ENCODE measurements at places on chromosomes 7 and 10.
A peak's percentile ranks its signal among the peaks of the same experiment; 100 is the strongest.

GRCh38 chr10:110317866-110318850 is 13.4 kb upstream of the SMNDC1 start:
- DNase-seq, result no peak

DNA sequence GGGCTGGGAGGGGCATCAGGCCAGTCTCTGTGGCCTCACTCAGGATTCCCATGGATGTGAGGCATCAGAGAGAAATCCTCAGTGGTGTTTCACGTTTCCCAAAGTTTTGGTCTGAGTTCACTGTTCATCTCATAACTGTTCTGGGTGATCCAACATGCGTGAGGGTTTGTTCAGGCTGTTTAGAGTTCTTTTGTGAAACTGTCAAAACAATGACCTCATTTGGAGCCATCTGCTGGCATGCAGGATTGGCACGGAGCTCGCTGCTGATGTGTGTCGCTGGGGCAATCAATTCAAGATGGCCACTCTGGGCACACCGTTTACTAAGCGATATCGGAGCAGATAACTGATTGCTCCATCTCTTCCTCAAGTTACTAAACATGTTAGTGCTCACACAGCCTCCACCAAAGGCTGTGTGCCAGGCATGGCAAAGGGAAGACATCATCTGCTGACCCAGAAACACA is 365.6 kb downstream of the WDR11 start:
- no peak for DNase-seq

- DNase-seq, result no peak
Observed at GRCh38 chr10:19929506-19930140, 113.4 kb downstream of the PLXDC2 start.

- DNase-seq, result no peak
Observed at GRCh38 chr10:9911488-9911887, 1106.2 kb upstream of the CELF2 start.

GRCh38 chr7:152902054-152902453 is 142.5 kb downstream of the ACTR3B start:
- no peak for DNase-seq

DNA sequence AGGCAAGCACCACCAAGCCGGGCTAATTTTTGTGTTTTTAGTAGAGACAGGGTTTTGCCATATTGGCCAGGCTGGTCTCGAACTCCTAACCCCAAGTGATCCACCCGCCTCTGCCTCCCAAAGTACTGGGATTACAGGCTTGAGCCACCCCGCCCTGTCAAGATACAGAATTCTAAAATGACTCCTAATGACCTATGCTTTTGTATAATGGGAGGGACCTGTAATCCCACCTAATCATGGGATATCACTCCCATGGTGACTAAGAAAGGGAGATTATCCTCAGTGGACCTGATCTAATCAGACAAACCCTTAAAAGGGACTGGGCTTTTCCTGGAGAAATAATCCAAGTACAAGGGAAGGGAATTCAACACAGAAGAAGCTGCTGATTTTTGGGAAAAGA is 28.8 kb downstream of the SAMD8 start:
- DNase-seq, result no peak

- DNase-seq, result peak; percentile 74
Observed at GRCh38 chr10:17077346-17077781, 52.2 kb downstream of the CUBN start.

DNA sequence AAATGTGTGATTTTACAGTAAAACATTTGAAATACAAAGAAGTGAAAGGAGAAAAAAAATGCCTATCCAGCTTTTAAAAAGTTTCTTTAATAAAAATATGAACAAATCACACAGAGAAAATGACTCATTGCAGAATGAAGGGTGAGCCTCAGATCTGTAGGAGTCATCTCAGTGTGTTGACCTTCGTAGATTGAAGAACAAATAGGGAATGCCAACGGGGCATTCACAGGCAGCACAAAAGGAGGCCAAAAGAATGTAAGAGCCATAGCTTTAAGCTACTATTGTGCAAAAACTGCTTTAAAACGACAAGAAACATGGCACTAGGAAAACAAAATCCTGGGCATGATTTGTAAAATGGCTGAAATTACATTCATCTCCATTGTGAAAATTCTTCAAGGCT is 782.7 kb upstream of the CELF2 start:
- no peak for DNase-seq

GRCh38 chr7:65373608-65374351 is at the start of gene ZNF92:
Gene ZNF92, plus strand, starts transcription at chr7:65373855. Its CDS starts 143 bp downstream, at chr7:65373998.
- peak; percentile 99 for DNase-seq

GRCh38 chr7:2646680-2647571 is 15.1 kb downstream of the TTYH3 start:
- DNase-seq, result no peak

DNA sequence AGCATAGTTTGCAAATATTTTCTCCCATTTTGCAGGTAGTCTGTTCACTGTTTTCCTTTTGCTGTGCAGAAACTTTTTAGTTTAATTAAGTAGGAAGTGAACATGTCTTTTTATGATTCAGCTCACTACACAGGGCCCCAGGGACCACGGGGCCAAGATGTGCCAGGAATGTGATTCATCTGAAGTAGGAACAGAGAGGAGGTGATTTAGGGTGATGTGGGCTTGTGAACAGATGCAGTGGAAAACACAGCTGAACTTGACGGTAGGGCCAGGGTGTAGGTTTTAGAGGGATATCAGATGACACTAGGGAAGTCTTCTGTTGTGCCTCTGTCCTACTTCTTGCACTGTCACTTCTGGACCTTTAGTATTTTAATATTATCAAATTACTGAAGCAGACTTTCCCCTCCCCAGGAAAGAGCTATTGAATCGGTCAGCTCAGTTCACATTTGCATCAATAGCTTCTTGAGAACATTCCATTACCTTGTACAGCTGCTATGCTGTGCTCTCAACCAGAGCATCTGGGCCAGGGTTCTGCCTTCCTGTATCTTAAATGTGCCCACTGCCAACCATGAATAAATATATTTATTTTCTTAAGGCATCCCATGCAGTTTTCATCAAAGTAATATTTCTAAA is 96.9 kb downstream of the OSBPL3 start:
- DNase-seq, result peak; percentile 60

GRCh38 chr7:71988201-71988600 is 423.9 kb downstream of the CALN1 start:
- DNase-seq, result no peak

DNA sequence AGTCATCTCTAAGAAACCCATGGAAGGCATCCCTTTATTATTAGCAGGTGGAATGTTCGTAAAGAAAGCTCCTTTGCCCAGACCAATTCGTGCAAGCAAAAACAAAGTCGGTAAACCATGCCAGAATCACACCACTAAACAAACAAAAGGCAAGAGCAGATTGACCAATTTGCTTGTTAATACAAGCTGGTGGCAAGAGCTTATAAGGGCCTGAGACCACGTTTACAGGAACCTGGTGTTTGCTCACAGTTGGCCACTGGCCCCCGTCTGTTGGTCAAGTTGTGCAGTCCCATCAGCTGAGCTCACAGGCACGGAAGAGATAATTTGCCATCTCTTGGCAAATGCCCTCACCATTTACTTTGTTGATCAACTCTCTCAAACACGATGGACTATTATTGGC is 342.2 kb upstream of the MKI67 start:
- no peak for DNase-seq

GRCh38 chr7:120256344-120257070 is 16.5 kb upstream of the KCND2 start:
- DNase-seq, result no peak

DNA sequence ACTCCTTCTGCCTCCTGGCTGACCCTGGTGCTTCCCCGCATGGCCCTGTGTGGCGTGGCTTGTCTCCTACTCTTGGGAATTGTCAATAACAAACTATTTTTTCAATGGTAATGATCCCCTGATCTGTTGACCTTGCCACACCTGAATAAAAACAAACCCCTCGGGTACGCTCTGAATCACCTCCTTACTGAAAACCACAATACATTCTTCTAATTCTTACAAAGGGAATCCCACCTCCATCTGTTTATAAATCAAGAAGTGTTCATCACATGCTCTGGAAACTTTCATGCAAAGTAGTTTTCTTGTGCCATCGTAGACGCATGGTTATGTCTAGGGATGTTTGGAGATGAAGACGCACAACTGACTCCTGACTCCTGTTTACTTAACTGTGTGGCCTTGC is 245.8 kb downstream of the FRMD4A start:
- DNase-seq, result no peak

DNA sequence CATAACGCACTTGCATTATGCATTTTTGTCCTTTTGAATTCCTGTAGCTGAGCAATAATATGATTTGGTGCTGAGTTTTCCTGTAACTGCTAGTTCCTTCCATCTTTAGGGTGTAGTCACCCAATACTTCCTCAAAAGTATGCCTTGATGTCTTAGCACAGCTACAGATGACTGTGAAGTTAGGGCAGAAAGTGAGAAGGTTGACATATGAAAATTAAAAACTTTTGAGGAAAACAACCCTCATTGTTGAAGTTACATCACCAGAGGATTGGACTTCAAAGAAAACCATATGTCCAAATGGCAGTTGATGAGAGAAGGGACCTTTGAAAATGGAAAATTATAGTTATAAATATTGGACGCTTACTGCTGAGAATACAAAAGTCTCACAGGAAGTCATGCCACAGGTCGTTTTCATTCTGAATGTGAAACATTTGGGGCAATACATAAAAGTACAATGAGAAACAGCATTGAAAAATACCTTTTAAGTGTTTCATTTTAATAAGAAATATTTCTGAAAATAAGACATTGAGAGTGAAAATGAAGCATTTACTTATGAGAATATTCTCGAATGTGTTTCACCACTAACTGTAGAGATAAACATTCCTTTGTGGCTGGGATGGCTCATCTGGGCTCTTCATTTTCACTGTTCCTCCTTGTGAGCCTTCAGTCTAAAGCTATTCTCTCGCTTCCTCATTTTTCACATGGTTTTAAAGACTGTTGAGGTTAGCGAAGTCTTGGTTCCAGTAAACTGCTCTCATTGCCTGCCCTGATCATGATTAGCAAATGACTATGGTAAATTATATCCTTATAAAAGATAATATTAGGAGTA is 61.4 kb upstream of the NME8 start:
- no peak for DNase-seq

- no peak for DNase-seq
Observed at GRCh38 chr7:74430961-74431466, 22.7 kb upstream of the GTF2IRD1 start.

DNA sequence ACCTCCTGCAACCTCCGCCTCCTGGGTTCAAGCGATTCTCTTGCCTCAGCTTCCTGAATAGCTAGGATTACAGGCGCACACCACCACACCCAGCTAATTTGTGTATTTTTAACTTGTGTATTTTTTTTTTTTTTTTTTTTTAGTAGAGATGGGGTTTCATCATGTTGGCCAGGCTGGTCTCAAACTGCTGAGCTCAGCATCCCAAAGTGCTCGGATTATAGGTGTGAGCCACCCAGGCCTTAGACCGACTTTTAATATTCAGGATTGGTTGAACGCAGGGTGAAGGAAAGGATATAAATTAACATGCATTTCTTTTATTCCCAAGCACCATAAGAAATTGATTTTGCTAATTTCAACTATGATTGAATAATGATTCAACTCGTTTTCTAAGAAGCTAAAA is 798.6 kb downstream of the GATA3 start:
- DNase-seq, result no peak

- DNase-seq, result no peak
Observed at GRCh38 chr7:138584283-138584682, 116.9 kb downstream of the SVOPL start.

- no peak for DNase-seq
Observed at GRCh38 chr7:78218051-78218450, 419.5 kb downstream of the PHTF2 start.

- DNase-seq, result peak; percentile 30
Observed at GRCh38 chr10:44809647-44810046, 101.5 kb upstream of the TMEM72 start.

DNA sequence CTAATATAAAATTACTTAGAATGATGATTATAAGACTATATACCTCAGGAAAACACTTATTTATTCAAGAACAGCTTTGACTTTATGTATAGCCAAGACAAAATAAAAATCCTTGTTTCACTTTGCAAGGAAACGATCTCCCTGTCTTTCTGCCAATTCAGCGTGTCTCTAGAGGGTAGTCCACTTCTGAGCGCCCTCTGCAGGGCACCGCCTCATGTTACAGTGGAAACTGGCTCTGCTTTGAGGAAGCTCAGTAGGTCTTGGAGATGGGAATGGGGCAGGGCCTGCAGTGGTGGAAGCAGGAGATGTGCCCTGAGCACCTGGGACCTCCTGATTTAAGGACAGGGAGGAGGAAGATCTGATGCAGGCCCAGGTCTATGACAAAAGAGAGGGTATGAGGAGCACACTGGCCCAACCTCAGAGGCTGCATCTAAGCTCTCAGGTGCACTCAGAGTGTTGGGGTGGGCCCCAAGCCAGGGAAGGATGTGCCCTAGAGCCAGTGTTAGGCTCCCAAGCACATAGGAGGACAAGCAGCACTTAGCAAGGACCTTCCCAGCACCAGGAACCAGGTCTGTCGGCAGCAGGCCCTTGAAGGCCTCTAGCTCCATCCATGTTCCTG is 481.0 kb downstream of the TNS3 start:
- DNase-seq, result peak; percentile 53
